ENCODE measurements at places on chromosomes 4 and X.

DNA sequence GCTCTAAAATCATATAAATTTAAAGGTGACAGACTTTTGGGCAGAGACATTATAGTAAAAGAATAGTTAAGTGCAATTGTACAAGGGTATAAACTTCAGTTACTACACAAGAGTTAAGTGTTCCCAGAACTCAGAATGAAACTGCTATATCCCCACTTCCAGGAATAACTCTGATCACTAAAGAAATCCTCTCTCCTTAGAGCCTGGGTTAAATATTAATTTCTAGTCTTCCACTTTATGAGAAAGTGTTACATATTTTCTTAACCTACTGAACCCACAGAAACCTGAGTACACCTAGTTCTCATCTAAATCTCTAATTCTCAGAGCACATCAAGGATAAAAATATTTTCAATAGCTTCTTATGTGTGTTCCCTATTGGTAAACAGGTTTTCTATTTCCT is 99.1 kb upstream of the USP38 start:
- DNase-seq, result no peak

GRCh38 chr4:113433116-113433515 is 328.4 kb downstream of the CAMK2D start:
- DNase-seq, result no peak

DNA sequence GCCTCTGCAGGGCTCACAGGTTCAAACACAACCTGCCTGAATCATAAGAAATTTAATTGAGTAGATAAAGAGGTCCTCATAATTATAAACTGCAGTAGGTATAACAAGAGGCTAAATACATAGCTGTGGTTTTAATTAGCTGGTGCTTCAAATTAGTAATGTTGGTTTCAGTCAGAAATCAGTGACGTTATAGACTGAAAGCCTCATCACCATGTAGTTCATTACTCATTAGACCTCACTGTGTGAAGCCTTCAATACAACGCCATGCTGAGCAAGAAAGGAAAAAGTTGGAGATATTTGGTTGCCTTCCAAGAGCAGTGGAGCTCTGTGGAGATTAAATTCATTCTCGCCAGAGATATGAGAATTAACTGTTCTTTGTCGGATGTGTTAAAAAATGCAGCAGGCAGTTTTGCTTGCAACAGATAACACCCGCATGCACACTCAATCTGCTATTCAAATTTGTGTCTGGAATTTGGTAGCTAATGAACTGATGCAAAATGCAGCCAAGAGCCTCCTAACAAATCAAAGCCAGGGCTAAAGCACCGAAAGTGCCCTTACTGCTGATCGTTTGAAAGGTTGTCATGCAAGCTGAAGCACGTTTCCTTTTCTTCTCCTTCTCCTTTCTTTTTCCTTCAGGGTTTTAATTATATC is 148.9 kb downstream of the AFF2 start:
- DNase-seq, result no peak

DNA sequence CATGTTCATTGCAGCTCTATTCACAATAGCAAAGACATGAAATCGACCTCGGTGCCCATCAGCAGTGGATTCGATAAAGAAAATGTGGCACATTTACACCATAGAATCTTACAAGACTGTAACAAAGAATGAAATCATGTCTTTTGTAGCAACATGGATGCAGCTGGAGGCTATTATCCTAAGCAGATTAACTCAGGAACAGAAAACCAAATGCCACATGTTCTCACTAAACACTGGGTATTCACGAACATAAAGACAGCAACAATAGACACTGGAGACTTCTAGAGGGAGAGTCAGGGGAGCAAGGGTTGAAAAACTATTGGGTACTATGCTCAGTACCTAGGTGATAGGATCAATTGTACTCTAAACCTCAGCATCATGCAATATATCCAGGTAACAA is 180.5 kb downstream of the PPP1R2C start:
- no peak for DNase-seq

GRCh38 chrX:134377537-134377936 is 82.4 kb upstream of the HPRT1 start:
- DNase-seq, result peak; percentile 34

Measured in NCI-H2107 (cell line).